Activated CD4-positive, alpha-beta T cell treated with anti-CD3 and anti-CD28 coated beads, Interleukin-2, amount 10 ng/mL, durations not matched to agents 24 days and 14 days (primary cell): ENCODE measurements at places on chromosomes 12 and 14. TPM values are rescaled to one million over a fixed set of nuclear protein-coding genes. Genes with fewer than 3 reads are reported as not detected.

DNA sequence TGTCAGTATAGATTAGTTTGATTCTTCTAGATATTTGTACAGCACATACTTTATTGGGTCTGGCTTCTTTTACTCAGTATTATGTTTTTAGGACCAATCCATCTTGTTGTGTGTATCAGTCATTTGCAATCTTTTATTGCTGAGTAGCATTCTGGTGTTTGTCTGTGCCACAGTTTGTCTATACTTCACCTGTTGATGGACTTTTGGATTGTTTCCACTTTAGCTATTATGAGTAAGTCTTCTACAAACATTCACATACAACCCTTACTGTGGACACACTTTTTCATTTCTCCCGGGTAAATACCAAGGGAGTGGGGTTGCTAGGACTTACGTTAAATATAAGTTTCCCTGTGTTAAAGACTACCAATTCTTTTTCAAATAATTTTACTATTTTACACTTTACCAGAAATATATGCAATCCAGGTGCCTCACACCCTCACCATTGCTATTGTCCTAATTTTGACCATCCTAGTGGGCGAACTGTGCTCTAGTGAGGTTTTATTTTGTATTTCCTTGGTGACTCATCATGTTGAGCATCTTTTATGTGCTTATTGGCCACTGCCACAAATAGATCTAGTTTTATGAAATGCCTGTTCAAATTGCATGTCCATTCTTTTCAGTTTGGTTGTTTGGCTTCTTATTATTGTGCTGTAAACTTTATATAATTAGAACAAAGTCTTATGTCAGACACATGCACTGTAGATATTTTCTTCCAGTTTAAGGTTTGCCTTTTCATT is 304.7 kb upstream of the TMTC1 start:
- H3K4me1 ChIP-seq: no peaks in the 10 kb centered on the region
- no peak overlapping the region for H3K27ac ChIP-seq
- H3K27me3 ChIP-seq: no peaks in the 10 kb centered on the region
- DNase-seq: no peak
- H3K4me3 ChIP-seq: no peak overlapping the region
- H3K36me3 ChIP-seq: no peaks in the 10 kb centered on the region

DNA sequence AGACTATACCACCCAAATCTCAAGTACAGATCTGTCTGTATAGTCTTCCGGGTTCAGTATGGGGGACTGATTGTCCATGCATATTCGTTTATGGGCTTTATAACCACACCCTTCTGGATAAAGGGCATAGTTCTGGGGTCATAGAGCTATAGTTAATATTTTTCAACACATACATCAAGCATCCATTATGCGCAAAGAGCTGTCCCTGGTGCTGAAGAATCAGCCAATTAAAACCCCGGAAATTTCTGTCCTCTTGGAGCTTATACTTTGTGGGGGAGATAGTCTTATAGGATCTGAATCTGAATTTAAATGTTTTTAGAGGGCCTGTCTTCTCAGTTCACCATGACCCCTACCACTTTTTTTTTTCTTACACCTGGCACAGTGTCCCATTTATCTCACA is 256.7 kb downstream of the SUDS3 start:
- H3K27ac ChIP-seq: no peak overlapping the region
- H3K27me3 ChIP-seq: no peaks in the 10 kb centered on the region
- no peaks in the 10 kb centered on the region for H3K36me3 ChIP-seq
- no peaks in the 10 kb centered on the region for H3K4me1 ChIP-seq
- no peak for DNase-seq

- no peak overlapping the region for H3K4me3 ChIP-seq
- H3K4me1 ChIP-seq: no peaks in the 10 kb centered on the region
- no peaks in the 10 kb centered on the region for H3K36me3 ChIP-seq
- no peak for DNase-seq
- H3K27me3 ChIP-seq: peaks cover 10% of the 10 kb centered on the region
- no peak overlapping the region for H3K27ac ChIP-seq
Observed at GRCh38 chr12:66050610-66051009, 79.9 kb downstream of the LLPH start.

DNA sequence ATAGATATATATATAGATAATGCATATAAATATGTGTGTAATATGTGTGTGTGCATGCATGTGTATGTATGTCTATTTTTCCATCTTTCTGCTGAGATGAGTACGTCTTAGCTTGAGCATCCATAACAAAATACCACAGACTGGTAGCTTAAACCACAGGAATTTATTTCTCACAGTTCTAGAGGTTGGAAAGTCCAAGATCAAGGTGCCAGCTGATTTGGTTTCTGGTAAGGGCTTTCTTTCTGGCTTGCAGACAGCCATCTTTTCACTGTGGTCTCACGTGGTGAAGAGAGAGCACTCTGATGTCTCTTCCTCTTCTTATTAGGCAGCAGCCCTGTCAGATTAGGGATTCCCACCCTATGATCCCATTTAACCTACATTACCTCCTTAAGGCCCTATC is 47.3 kb downstream of the ACSM4 start:
- H3K27me3 ChIP-seq: peaks cover 19% of the 10 kb centered on the region
- H3K36me3 ChIP-seq: no peaks in the 10 kb centered on the region
- peaks cover 6% of the 10 kb centered on the region for H3K4me1 ChIP-seq
- no peak overlapping the region for H3K27ac ChIP-seq

- no peak for DNase-seq
- H3K4me3 ChIP-seq: no peak overlapping the region
- H3K4me1 ChIP-seq: no peaks in the 10 kb centered on the region
- H3K36me3 ChIP-seq: no peaks in the 10 kb centered on the region
- no peak overlapping the region for H3K27ac ChIP-seq
Observed at GRCh38 chr12:41339784-41340183, 151.7 kb downstream of the PDZRN4 start.

Gene RASSF9
- not detected in 2 replicates for total RNA-seq
